ENCODE measurements at places on chromosomes 3 and 15.

GRCh38 chr3:155326901-155327300 lies 33.4 kb upstream of the STRIT1 start:
- H3K4me3 ChIP-seq: no peak overlapping the region
- H3K4me1 ChIP-seq: no peaks in the 10 kb centered on the region
- H3K36me3 ChIP-seq: no peaks in the 10 kb centered on the region
- no peak overlapping the region for H3K27ac ChIP-seq

GRCh38 chr15:63089260-63090043 lies 32.2 kb upstream of the LACTB start:
- no peaks in the 10 kb centered on the region for H3K4me1 ChIP-seq
- H3K4me3 ChIP-seq: no peak overlapping the region
- no peaks in the 10 kb centered on the region for H3K27me3 ChIP-seq
- no peaks in the 10 kb centered on the region for H3K36me3 ChIP-seq
- H3K27ac ChIP-seq: no peak overlapping the region

DNA sequence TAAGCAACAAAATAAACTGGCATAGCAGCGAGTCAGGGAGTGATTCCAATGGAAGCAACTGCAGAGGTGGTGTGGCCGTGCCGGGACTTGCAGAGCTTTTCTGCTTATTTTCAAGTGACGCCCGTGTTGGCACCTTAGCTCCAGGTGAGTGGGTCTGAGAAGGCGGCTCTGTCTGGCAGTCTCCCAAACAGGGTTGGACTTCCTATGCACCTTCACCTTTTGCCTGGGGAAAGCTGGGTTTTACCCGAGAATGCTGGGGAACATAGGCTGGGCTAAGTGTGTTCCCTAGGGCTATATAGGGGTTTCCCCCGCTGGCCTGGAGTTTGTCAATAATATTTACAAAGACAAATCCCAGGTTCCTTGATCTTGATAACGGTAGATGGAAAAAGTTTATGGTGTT lies 179.9 kb upstream of the TBL1XR1 start:
- DNase-seq: peak; percentile 59
- no peaks in the 10 kb centered on the region for H3K4me1 ChIP-seq
- H3K27ac ChIP-seq: peak overlapping the region; percentile 45
- peak overlapping the region; percentile 40 for H3K4me3 ChIP-seq

- H3K4me3 ChIP-seq: peak overlapping the region; percentile 67
- no peak for DNase-seq
- H3K4me1 ChIP-seq: no peaks in the 10 kb centered on the region
- H3K36me3 ChIP-seq: no peaks in the 10 kb centered on the region
- peak overlapping the region; percentile 86 for H3K27ac ChIP-seq
Observed at GRCh38 chr15:69451951-69452691, 497 bp upstream of the RPLP1 start.

- DNase-seq: no peak
- no peak overlapping the region for H3K27ac ChIP-seq
- H3K36me3 ChIP-seq: no peaks in the 10 kb centered on the region
- H3K27me3 ChIP-seq: no peaks in the 10 kb centered on the region
- no peak overlapping the region for H3K4me3 ChIP-seq
Observed at GRCh38 chr3:28745916-28746617, 397.4 kb upstream of the AZI2 start.

DNA sequence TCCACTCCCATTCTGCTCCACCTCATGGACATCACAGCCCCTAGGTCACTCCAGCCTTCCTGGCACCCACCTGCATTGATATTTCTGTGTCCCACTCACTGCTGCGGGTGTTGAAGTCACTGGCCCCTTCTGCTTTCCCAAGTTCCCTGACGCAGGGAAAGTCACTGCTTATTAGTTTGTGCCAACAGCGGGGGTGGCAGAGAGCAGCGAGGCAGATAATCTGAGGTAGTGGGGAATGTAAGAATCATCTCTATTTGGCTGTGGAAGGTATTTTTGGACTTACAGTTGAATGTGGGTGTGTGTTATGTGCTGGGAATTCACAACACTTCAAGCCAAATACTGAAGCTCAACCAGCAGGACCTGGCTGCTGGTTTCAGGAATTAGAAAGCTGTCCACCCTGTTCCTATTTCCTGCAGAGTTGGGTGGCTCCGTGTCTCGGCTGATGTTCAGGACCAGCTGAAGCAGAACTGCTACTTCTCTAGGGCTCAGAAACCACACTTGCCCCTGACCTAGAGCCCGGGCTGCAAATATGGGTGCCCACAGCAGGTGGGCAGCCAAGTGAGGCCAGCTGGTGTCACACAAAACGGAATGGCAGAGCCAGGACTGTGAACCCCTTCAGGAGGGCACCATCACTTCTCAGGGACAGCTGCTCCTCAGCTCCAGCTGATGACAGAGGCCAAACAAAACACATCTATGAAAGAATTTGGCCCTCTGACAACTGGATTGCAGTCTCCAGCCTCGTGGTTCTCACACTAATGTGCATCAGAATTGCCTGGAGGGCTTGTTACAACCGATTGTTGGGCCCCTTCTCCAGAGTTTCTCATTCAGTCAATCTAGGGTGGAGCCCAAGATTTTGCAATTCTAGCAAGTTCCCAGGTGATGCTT lies 57.7 kb downstream of the SEMA5B start:
- H3K36me3 ChIP-seq: no peaks in the 10 kb centered on the region
- no peak for DNase-seq
- peaks cover 14% of the 10 kb centered on the region for H3K4me1 ChIP-seq
- no peaks in the 10 kb centered on the region for H3K27me3 ChIP-seq
- H3K4me3 ChIP-seq: peak overlapping the region; percentile 28

- no peaks in the 10 kb centered on the region for H3K27me3 ChIP-seq
- peak overlapping the region; percentile 69 for H3K27ac ChIP-seq
- no peaks in the 10 kb centered on the region for H3K4me1 ChIP-seq
- H3K4me3 ChIP-seq: no peak overlapping the region
Observed at GRCh38 chr15:92625251-92625980, 30.2 kb downstream of the FAM174B start.

DNA sequence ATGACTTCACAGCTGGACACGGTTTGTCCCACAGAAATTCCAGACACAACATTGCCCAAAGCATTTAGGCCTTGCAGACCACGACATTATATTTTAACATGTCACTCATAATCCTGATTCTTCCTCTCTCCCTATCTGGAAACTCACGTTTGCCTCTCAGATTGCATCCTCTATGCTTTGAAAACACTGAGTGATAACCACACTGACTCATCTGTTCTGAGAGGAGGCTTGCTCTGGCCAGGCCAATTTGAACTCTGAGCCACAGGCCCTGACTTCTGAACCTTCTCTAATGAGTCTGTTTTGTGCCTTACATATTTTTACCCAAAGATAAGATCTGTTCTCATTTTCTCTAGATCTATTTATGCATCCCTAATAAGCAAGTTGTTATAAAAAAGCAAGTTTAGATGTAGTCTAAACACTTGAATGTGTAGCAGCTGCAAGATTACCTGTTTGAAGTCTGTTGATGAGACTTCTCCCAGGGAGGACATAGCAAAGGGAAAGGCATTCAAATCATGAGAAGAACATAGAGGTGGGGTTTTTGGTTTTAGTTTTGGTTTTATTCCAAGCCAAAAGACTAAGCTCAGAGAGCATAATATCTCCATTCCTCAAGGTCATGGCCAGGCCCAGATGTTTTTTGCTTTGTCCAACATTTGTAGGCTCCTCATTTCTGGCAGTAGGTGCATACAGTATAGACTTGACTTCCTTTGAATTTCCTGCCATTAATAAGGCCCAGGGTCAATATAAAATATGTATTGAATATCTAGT lies 234.4 kb upstream of the LRTM1 start:
- no peaks in the 10 kb centered on the region for H3K4me1 ChIP-seq
- H3K27me3 ChIP-seq: no peaks in the 10 kb centered on the region
- no peak overlapping the region for H3K4me3 ChIP-seq
- H3K36me3 ChIP-seq: no peaks in the 10 kb centered on the region
- DNase-seq: no peak
- H3K27ac ChIP-seq: no peak overlapping the region

GRCh38 chr15:64249406-64249805 lies 86.6 kb upstream of the PPIB start:
- H3K36me3 ChIP-seq: no peaks in the 10 kb centered on the region
- H3K27ac ChIP-seq: peak overlapping the region; percentile 65
- H3K4me1 ChIP-seq: no peaks in the 10 kb centered on the region
- DNase-seq: no peak

DNA sequence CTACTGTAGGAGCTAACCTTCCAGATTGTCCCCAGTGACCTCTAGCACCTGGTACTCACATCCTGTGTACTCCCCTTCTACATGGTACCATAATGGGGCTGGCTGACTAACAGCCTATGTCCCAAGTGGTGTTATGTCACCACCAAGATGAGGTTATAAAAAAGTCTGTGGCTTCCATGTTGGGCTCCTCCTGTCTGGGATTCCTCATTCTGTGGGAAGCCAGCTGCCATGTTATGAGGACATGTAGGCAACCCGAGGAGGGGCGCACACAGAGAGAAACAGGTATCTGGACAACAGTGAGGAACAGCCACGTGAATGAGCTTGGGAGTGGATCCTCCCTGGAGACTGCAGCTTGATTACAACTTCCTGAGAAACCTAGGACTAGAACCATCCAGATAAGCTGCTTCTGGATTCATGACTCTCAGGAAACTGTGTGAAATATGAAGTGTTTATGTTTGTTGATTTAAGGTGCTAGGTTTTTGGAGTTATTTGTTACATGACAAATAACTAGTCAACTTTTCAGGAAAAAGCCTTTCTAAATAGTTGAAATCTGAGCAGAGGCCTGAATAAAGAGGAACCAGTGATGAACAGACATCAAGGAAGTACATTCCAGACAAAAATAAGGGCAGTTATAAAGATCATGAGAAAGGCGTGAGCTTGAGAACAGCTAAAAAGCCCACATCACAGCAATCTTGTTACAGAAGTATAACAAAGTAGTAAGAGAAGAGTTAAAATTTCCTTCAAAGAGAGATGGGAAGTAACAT lies 21.7 kb downstream of the GOLIM4 start:
- H3K4me3 ChIP-seq: no peak overlapping the region
- no peak overlapping the region for H3K27ac ChIP-seq
- no peaks in the 10 kb centered on the region for H3K27me3 ChIP-seq
- H3K36me3 ChIP-seq: no peaks in the 10 kb centered on the region
